ENCODE measurements at places on chromosomes 11 and 22.

GRCh38 chr22:41015003-41015402, 63.8 kb downstream of the RBX1 start:
- no peak for DNase-seq

- DNase-seq, result no peak
Measured at GRCh38 chr22:19488884-19489843, 9.4 kb downstream of the CDC45 start.

- DNase-seq, result peak; percentile 48
Measured at GRCh38 chr22:44438056-44438455, 60.0 kb downstream of the RTL6 start.

- no peak for DNase-seq
Measured at GRCh38 chr22:37000676-37001534, 18.3 kb downstream of the TST start.

DNA sequence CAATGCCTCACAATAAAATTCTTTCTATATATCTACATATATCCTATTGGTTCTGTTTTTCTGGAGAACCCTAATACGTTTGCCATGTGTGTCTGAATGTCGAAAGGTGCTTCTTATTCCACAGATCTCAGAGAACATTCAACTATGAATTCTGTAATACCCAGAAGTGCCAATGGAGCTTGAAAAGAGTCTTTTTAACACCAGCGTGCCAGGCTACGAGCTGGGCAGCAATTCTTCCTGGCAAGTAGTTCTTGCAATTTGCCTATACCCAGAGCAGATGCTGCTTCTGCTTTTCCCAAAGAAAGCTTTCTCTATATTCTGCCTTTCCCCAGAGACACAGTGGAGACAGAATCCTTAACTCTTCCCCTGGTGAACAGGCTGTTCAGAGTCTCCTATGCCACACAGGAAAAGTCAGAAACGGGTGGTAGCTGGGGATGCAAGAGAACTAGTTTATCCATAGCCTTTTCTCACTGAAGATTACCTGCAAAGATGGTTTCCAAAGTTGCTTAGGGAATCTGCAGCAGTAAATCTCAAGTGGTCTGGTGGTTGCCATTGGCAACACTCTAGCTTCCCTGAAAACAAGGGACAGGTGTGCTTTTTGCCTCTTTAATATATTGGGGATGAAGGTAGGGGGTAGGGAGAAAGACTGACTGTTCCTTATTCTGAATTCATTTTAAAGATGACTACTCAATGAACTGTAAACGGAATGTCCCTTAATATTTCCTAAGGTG, 16.8 kb upstream of the PAFAH1B2 start:
- DNase-seq, result no peak

DNA sequence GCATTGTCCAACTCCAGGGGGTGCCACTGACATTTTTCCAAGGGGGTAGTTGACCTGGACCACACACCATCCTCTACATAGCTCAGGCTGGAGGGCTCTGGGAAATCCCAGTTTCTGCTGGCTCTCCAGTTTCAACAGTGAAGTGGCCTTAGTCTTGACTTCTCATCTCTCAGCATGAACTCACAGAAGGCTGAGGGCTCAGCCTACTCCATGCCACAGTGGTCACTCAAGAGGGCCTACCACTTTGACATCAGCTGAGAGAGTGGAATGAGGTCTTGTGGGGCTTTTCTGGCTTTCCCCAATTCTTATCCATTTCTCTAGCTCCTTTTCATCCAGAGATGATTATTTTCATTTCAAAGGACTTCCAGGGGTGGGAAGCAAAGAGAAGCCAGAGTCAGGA, 7.4 kb downstream of the HTR3A start:
- no peak for DNase-seq

DNA sequence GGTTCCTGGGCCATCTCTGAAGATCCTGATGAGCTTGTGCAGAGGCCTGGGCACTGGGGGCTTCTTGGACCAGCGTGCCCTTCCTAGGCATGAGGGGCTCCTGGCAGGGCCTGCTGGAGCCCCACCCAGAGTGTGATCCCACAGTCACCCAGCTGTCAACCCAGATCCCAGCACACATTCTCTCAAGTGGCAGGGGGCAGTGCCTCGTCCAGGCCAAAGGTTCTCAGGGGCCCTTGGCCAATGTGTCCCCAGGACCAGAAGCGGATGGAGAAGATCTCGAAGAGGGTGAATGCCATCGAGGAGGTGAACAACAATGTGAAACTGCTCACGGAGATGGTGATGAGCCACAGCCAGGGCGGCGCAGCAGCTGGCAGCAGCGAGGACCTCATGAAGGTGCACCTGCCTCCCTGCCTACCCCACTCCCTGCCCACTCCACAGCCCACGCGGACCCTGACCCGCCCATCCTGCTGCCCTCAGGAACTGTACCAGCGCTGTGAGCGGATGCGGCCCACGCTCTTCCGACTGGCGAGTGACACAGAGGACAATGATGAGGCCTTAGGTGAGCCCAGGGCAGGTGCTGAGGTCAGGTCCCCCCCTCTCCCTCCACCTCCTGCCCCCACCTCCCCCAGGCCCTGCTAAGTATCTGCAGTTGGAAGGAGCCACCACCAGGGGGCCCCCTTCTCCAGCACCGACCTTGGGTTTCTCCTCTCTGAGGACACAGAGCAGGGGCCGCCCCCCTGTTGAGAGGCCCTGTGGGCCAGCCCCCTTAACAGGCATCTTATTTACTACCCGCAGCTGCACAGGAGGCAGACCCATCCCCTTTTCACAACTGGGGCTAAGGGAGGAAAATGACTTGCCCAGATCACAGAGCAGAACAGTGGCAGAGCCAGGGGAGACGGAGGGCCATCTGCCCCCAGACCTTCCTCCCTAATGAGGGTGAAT, 14.7 kb downstream of the GGA1 start:
- DNase-seq, result peak; percentile 76

DNA sequence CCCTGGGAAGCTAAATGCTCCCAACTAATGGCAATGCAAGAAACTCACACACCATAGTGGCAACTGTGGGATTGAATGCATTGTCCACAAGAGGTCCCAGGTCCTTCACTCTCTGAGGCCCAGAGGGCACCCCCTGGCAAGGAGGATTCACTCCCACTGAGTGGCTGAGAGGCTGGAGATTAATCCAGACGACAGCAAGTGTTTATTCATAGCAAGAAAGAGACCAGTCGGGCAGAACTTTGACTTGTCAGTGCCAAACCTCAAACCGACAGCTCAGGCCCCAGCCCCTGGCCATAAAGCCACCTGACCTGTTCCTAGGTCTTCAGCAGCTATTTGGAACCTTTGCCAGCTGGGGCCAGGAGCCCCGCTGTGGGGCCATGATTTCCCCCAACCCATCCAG, 54.5 kb upstream of the MPEG1 start:
- no peak for DNase-seq

DNA sequence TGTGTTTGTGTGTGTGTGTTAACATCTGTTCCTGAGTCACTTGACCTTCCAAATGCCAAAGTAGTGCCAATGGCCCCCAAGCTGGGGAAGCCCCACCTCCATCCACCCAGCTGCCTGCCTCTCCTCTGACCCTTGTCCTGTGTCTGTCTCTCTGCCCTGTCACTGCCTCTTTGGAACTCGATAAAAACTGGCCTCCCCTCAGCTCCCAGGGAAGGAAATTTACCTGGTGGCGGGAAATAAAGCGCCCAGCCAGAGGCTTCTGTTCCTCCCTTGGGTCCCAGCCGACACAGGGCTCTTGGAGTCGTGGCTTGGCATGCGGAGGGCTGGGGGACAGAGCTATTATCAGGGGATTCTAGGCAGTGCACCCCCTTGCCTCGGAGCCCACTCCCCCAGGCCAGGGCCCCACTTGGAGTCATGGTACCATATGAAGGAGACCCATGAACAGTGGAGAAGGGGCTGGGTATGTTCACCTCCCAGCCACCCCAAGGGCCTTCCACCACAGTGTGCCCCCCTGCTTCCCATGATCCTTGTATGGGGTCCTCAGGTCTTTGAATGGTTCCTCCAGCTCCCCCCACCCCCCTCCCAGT, 6.2 kb downstream of the KCNC1 start:
- DNase-seq, result peak; percentile 50

DNA sequence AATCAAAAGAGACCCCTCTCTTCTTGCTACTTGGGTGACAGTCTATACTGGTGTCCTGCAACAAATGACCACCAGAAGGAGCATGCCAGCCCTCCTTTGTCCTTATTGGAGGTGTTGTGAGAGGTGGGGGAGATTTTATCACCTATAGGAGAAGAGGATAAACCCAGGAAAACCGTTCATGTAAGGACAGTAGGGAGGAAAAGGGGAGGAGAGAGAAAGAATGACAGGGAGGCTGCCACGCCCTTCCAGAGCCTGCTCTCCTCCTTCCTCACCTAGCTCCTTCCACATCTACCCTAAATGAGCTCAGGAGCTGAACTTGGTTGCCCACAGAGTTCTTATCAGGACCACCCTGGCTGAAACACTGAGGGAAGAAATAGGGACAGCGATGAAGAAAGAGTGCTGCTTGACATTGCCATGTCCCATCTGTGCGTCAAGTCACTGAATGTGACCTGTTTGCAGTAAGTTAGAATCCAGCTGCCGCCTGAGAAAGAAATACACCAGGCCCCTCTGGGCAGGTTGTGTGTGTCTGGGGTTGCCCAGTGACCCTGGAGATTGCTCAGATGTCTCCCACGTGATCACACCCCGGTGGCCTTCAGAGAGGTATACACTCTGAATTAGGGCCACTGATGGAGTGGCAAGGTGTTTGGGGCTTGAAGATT, 40.4 kb upstream of the ETS1 start:
- no peak for DNase-seq

GRCh38 chr11:94424011-94424410, 22.8 kb upstream of the GPR83 start:
- DNase-seq, result no peak

GRCh38 chr11:120577041-120577440, 65.5 kb downstream of the GRIK4 start:
- DNase-seq, result no peak

DNA sequence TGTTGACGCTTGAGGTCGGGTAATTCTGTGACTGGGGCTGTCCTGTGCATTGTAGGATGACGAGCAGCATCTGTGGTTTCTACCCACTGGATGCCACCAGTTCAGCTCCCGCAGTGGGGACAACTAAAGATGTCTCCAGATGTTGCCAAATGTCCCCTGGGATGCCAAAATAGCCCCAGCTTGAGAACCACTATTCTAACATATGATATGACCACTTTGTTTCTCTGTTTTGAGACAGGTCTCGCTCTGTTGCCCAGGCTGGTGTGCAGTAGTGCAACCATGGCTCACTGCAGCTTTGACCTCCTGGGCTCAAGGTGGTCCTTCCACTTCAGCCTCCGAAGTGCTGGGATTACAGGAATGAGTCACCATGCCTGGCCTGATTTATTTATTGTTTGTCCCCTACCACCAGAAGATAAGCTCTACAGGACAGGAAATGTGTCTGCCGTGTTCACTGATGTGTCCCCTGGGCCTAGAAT, 4.4 kb upstream of the MEN1 start:
- no peak for DNase-seq

DNA sequence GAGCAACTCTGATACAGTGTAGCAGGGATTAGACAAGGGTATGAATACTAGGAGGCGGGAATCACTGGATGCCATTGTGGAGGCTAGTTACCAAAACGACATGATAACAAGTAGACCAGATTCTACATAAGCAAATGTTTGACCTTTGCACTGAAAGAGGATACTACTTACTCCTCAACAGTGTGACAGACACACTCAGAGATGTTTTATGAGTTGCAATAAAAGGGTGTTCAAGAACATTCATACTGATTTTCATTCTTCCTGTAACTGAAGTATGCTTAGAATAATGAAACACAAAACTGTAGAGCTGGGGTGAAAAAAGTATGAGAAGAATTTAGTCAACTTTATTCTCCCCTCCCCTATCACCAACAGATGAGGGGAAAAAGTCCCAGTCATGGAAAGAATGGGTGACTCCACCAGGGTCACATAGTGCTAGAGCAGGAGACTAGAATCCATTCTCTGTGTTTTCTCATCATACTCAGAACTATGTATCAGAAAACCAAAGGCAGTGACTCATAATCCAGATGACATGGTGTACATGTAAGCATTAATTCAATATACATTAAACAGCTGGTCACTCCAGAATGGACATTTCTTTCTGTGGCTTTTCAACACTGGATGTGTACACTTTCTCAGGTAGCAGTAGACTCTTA, 32.8 kb downstream of the ARHGAP20 start:
- DNase-seq, result no peak

- DNase-seq, result no peak
Measured at GRCh38 chr11:46381048-46381818, at the start of gene MDK. TSS of gene MDK (plus strand) at chr11:46381669. CDS start at chr11:46382058, 389 bp downstream.

GRCh38 chr11:70557742-70558485, 159.6 kb downstream of the CTTN start:
- DNase-seq, result no peak

DNA sequence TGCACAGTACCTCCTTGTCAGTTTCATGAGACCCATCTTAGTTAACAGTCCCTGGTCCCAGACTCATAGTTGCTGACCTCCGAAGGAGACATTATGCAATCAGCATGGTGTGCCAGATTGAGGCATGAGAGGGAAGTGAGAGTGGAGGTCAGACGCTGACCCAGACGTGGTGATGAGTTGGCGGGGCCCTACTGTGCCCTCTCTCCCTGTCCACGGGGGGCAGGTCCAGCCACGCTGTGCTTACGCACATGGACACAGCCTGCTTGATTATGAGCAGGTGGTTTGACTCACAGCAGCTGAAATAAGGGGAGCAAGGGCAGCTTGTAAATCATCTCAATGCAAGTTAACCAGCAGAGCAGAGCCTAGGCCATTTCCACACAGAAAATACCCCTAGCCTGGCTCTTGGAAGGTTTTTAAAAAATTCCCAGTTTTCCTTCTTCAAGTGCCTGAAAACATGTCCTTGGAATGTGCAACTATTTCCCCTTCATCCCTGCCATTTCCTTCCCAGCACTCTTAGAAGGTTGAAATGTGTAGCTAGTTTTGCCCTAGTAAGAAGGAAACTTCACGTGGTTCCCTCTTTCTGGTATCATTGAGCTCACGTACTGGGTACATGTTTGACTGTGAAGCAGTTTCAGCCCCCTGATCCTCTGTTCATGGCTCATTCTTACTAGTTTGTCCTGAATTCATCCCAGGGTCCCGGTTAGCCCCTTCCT, 122.6 kb upstream of the SORL1-AS1 start:
- peak; percentile 82 for DNase-seq

GRCh38 chr11:78195917-78196560, 7.3 kb downstream of the USP35 start:
- no peak for DNase-seq

DNA sequence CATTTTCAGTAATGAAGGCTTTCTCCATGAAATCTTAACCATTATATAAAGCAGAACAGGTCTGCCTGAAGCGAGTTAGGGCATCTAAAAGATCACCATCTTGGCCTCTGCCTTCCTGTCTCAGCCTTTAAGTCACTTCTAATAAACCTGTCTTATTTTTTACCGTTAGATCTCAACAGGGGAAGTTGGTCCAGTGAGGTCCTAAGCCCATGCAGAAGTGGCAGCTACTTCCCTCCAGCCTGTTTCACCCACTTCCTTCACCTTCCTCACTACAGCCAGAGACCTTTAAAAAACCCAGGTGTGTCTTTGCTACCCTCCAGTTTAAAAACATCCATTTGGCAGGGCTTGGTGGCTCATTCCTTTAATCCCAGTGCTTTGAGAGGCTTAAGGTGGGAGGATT, 14.1 kb upstream of the LIPT2 start:
- DNase-seq, result no peak

- no peak for DNase-seq
Measured at GRCh38 chr11:8899119-8899753, 11.8 kb upstream of the AKIP1 start.

Measured in tibial artery (tissue), 4 donors.